Stimulated activated CD8-positive, alpha-beta memory T cell treated with anti-CD3 and anti-CD28 coated beads, Interleukin-15, amount 100 ng/mL, for 4 hours (primary cell): ENCODE measurements at places on chromosomes 12 and 14.

GRCh38 chr12:42396473-42397259, 70.7 kb downstream of the PPHLN1 start:
- DNase-seq, result no peak

GRCh38 chr14:68633131-68633991, 159.5 kb downstream of the ZFP36L1 start:
- no peak for DNase-seq

GRCh38 chr14:100734031-100734990, 7.6 kb downstream of the DLK1 start:
- no peak for DNase-seq

DNA sequence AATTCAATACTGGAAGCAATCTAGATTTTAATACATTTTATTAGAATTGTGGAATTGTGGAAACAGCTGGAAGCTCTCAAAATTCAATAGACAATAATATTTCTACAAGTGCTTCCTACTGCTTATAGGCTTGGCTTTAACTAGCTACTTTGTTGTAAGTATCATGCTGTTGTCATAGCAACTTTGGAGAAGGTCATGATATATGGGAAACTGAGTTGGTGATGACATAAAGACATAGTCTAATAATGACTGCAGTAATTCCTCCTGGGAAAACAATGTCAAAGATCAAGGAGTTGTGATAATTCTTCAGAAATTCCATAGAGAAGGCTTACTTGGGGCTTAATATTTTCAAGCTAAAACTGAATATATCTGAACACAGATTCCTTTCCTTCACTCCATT, 266.6 kb downstream of the KIF21A start:
- DNase-seq, result no peak

DNA sequence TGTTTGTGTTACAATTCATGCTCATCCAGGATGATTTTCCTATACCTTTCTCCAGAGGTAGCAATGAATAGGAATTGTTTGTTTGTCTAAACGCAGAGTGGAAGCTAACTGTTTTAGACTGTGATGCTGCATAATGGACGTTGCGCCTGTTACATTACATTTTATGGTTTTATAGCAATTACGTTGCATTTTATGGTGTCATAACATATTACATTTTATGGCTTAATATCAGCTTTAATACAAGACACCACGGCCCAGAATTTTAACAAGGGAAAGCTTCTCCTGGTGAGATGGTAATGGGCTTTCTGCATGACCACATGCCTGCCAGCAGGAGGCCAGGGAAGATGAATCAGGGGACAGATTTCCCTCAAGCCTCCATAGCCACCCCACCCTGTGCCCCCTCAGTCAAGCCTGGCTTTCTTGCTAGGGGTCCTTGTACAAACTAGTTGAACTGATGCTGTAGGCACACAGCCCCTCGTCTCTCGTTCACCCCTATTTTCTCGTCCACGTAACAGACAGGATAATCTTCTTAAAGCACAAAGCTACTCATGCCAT, 56.5 kb downstream of the HSPB8 start:
- DNase-seq, result no peak

- DNase-seq, result no peak
Measured at GRCh38 chr14:88439088-88439487, 53.6 kb downstream of the SPATA7 start.
